Stimulated activated CD4-positive, alpha-beta T cell treated with anti-CD3 and anti-CD28 coated beads, Interleukin-4, amount 100 ng/mL, for 4 hours (primary cell): ENCODE measurements at places on chromosomes 4 and X.

GRCh38 chrX:74422576-74423288 is 1.4 kb downstream of the SLC16A2 start:
- peak; percentile 5 for DNase-seq

GRCh38 chr4:76755756-76756155 is 142.2 kb downstream of the SOWAHB start:
- no peak for DNase-seq

DNA sequence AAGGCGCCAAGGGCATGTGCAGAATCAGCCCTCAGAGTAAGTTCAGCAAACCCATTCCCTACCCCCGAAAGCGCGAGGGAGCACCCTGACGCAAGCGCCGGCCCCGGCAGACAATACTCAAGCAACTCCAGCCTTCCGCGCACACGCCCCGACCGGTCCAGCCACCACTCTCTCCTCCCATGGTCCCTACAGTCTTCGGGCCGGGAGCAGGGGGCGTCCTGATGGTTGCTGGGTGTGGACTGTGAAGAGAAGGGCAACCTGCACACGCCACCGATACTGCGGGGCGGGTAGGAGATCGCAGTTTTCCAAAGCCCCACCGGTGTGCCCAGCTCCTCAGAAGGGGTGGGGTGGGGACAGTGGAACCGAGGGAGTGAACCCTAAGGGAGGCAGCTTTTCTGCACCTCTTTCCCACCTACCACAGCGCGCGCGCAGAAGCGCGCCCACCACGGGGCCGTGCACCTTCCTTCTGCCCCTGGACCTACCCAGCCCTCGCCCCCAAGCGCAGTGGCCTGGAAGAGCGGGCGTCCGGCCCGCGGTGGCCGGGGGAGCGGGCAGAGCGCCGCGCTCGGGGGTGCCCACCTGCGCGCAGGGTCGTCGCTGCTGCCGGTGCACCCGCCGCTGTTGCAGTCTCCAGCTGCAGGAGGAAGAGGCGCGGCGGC is 650.2 kb upstream of the DIPK2B start:
- peak; percentile 32 for DNase-seq

DNA sequence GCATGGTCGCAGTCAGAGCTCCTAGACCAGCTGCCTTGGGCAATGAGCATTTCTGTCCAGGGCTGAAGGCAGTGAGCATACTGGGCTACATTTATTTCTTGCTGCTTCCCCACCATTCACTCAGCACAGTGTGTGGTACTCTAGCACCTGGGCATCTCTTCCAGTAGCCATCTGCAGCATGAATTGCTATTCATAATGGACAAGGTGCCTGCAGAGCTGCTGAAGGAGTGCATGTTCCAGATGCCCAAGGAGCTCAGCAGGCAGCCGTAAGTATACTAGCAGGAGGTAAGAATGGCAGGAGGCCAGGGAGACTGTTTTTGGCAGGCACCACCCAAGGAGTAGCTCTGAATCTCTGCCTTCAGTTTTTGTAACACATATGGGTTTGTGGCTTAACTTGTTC is 110.4 kb upstream of the RXFP1 start:
- no peak for DNase-seq

DNA sequence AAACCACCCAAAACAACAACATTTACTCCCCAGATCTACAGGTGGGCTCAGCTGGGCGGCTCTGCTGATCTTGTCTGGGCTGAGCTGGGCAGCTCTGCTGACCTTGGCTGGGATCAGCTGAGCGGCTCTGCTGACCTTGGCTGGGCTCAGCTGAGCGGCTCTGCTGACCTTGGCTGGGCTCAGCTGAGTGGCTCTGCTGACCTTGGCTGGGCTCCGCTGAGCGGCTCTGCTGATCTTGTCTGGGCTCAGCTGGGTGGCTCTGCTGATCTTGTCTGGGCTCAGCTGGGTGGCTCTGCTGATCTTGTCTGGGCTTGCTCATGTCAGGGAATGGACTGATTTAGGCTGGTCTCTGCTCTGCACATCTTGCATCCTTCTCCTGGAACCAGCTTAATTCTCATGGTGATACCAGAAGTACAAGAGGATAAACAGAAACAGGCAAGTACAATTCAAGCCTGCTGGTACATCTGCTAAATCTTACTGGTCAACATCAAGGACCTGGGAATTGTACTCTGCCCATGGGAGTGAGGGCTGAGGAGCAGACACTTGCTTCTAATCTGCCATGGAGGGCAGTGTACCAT is 248.5 kb upstream of the PSAPL1 start:
- DNase-seq, result no peak

DNA sequence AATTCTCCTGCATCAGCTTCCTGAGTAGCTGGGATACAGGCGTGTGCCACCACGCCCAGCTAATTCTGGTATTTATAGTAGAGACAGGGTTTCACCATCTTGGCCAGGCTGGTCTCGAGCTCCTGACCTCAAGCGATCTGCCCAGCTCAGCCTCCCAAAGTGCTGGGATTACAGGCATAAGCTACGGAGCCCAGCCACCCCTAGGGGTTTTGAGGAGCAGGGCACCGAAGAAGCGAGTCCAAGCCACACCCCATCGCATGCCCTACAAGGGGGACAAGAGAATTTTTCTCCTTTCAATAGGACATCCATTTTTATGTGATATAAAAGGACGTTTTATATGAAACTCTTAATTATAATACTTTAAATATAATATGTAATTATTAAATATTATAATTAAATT is 13.9 kb upstream of the KLF3 start:
- DNase-seq, result no peak

- no peak for DNase-seq
Measured at GRCh38 chrX:67607466-67607865, 63.6 kb downstream of the AR start.

DNA sequence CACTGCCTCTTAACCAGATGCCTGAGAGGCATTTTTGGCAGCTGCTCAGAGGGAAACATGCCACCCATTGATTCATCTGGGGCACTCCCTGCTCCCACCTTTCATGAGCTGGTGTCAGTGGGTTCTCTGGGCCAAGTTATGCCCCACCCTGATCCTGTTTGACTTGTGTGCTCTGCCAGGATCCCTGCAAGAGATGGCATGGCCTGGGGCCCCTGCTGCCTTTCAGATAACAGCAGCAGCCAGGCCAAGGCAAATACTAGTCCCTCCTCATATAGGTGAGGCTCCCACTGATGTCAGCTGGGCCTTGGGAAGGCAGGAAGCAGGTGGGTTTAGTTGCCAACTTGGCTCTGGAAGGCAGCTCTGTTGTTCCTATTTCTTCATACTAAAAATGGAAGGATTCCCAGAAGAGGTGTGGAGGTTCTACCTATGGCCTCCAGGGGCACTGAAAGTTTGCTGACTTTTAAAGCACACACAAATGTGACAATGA is 192.9 kb upstream of the RBPJ start:
- no peak for DNase-seq

DNA sequence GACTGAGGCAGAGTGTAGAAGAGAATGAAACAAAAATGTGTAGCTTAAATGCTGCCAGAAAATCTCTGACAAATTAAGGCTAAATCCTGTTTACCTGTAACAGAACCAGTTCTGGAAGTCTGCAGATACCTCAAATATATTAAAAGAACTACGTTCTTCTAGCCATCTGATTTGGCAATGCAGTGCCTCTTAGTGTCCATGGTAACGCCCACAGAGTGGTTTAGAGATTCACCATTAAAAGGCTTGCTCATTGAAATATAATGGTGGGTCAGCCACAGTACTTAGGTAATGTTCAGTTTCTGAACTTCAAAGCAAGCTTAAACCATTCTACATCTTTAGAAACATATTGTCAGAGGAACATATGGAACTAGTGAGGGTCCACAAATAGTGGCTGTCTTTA is 23.2 kb upstream of the LUZP4 start:
- DNase-seq, result no peak

DNA sequence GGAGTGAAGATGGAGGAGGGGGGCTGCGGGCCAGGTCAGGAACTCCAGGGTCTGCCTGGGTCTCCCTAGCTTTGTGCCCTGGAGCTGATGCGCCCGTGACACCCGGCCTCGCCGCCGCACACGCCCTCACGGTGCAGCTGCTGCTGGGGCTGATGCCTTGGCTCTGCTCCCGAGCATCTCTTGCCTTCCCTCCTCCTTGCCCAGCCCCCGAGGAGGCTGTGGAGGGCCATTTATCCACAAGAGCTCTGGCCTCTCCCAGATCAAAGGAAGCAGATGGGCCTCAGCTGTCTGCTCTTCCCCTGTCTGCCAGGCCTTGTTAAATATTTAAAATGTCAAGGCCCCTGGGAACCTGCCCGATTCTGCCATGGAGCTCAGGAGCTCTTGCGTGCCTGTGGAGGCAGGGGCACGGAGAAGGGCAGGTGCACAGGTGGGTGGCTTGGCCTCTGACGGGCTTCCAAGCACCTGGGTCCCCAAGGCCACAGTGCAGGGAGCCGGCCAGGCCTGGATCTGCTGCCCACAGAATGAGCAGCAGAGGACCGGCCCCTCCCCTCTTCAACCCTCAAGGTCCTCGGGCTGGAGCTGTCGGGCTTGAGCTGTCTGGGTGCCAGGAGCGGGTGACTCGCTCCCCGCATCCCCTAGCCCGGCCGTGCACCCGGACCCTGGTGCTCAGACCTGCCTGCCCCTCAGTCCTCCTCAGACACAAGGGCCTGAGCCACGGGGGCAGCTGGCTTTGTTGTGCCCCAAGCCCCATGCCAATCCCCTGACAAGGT is 20.3 kb downstream of the ATP2B3 start:
- no peak for DNase-seq

DNA sequence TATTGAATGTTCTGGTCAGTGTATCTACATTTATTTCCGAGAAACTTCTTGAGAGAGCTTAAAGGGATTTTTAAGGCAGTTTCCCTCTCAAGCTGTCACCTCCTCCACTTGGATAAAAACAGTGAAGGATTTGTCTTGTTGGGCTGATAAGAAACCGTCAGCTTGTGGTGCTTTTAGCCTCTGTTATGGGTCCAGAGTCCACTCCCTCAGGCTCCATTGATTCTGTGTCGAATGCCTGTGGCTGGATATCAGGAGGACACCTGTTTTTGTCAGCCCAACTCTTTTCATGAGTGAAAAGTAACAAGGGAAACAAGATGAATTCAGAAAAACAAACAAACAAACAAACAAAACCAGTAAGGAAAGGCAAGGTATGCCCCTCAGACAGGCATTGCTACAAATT is 12.4 kb downstream of the CLCN4 start:
- DNase-seq, result no peak

GRCh38 chr4:28310926-28311325 is 1450.3 kb downstream of the STIM2 start:
- DNase-seq, result no peak

DNA sequence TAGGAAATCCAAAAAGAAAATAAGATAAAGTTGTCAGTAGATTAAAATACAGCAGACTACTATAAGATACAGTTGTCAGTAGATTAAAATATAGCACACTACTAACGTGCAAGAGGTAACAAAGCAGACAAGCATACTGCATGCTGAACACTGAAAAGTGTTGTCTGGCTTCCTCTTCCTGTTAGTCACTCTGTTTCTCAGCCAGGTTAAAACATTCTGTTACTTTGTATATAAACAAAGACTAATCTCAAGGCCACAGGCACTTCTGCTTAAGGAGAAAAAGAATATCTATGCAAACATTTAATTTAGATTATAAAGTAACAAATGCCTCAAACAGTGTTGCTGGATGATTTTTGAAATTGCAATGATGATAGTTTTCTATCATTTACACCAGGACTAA is 41.0 kb upstream of the SCD5 start:
- DNase-seq, result no peak

- DNase-seq, result no peak
Measured at GRCh38 chrX:154799556-154800348, 5.5 kb downstream of the MPP1 start.

GRCh38 chrX:47129157-47129898 is 15.2 kb downstream of the NDUFB11 start:
- peak; percentile 77 for DNase-seq

GRCh38 chr4:77031544-77031943 is 44.2 kb downstream of the CCNI start:
- no peak for DNase-seq

- no peak for DNase-seq
Measured at GRCh38 chr4:118783887-118784286, 52.0 kb downstream of the SEC24D start.

DNA sequence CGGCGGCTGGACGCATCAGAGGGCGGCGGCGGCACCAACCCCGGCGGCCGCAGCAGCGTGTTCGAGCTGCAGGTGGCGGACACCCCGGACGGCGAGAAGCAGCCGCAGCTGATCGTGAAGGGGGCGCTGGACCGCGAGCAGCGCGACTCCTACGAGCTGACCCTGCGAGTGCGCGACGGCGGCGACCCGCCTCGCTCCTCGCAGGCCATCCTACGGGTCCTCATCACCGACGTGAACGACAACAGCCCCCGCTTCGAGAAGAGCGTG is 1.9 kb downstream of the PCDH7 start:
- no peak for DNase-seq

DNA sequence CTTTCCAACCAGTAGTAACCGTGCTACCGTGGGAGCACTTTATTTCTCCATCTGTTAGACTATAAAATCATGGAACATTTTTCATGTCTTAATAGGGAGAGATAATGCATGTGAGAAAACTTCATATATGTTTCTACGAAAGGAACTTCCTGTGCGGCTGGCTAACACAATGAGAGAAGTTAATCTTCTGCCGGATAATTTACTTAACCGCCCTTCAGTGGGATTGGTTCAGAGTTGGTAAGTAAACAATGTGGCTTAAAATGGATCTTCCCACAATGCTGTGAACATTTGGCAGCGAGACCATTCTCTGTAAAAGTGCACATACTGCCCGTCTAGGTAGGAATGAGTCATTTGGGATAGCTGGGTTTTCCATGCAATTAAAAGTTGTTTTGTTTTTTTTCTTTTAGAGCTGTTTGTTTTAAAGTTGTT is 29.6 kb downstream of the PDK3 start:
- DNase-seq, result no peak

DNA sequence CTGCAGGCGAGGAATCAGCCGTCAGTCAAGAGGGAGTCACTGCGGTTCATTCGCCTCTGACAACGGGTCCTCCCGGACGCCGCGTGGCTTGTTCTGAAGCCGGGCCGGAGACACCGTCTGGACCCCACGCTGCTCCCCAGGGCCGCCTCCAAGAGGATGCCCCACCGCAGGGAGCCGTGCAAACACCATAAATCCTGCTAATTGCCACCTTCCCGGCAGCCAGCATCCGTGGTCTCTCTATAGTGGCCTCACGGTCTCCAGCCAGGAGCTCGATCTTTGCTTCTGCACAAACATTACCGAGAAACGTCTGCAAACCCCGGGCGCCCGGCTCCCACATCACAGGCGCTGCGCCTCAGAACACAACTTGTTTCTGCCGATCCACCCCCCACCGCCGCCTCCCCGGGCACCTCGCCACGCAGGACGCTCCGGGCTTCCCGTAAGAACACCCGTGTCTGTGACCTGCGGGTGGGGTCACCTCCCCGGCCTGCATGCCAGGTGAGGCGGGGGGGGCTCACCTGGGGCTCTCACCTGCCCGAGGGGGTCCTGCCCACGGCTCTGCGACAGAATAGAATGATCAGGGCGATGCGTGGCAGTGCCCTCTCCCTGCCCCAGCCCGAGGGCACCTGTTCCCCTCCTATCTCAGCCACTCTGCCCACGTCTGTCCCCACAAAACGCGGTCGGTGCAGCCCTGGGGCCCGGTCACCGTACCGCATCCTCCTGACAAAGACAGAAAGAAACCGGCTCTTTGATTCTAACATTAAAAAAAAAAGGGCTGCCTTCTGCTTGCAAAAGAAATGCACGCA is 32.4 kb upstream of the PPP2R3B start:
- DNase-seq, result no peak
